Esophagus muscularis mucosa (tissue), 4 donors: ENCODE measurements at places on chromosomes 5 and 9.

DNA sequence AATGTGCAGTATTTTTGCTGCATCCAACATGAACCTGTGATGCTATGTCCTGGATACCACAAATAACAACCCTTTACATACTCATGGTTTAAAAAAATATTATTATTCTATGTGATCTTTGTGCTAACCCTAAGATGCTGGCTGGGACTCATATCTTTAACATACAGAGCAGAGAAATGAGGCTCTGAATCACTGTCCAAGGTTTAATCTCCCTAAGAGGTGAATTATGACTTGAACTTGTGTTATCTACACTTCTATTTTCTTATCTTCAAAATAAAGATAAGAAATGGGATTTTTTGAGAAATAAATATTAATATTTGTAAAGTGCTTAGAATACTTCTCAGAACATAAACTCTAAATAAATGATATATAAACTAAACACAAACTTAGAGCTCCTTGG lies 68.8 kb upstream of the GRIA1 start:
- DNase-seq, result no peak

- DNase-seq, result peak; percentile 96
These were observed 56.4 kb downstream of the NEURL1B start for GRCh38 chr5:172697123-172698121.

- no peak for DNase-seq
These were observed 27.1 kb upstream of the NKD2 start for GRCh38 chr5:981456-981855.

DNA sequence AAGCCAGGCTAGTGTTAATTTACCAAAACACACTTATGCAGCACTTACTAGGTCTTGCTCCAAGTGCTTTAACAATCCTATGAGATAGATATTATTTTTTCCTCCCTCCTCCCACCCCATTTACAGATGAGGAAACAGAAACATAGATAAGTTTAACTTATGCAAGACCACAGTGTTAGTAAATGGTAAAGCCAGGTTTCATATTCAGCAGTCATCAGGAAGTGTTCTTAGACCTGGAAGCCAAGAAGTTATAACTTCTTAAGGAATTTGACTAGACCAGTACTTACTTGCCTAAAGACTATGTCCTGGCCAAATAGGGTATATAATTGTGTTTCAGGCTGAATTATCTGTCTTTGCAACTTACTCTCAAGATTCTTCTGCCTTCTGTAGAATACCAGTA lies 15.9 kb downstream of the ABHD17B start:
- no peak for DNase-seq
